Keratinocyte (primary cell): ENCODE measurements at places on chromosomes 6 and 20.

- DNase-seq: no peak
These were observed 107.0 kb downstream of the OLIG3 start for GRCh38 chr6:137387096-137387764.

GRCh38 chr6:29790626-29791025 lies 37.0 kb upstream of the HLA-G start:
- DNase-seq: peak; percentile 99

DNA sequence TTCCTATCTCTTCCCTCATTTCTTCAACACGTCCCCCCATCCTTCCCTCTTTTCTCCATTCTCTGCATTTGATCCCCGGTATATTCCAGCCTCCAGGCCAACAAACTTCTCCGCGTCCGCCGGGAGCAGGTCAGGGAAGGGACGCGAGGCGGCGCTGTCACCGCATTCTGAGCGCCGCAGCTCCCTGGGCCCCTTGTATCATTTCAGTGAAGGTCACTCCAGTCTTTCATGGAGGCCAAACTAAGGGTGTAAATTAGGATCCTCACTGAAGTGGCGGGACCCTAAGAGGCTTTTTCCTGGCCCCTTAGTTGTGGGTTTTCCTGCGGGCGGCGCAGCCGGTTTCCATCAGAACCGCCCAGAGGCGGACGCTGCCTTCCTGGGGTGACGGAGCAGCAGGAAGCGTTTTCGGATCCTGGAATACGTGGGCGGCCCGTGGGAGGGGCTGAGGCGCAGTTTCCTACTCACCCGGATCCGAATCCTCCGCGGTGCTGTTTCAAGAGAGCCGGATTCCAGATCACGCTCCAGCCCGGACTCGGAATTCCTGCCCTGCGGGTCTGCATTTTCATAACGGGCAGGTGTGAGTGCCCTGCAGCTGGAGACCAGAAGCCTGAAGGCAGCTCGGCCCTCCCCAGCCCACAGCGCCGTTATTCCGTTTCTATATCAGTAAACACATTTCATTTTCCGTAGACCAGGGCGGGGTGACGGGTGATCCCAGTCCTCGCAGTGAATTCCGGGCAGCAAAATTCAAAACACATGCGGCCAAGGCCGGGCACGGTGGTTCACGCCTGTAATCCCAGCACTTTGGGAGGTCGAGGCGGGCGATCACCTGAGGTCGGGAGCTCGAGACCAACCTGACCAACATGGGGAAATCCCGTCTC lies 3.6 kb upstream of the MICA start:
- DNase-seq: peak; percentile 59

DNA sequence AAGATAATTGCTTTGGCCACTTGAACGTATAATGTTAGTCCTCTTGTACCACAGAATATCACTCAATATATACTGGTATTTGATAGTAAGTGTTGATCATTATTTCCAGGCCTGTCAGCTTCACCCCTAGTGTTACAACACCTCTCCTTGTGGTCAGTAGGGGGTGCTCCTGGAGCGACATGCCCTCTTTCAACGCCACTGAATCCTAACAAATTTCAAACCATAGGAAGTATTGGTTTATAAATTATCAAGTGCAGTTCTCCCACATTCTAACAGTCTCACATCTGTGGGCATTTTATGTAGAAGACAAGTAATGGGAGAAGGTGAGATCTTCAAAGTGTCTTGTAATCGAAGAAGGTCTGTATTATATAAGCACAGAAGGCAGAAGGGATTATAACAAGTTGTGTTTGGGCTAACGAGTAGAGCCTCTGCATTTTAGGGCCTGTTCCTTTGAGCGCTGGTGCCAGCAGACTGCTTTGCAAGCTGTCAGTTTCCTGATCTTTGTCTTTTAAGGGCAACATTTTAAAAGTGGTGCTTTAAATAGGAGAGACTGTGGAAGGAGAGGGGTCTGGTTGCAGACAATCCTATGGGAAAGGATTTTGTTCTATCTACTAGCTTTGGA lies 57.1 kb upstream of the CEP162 start:
- DNase-seq: no peak

- no peak for DNase-seq
These were observed 22.6 kb downstream of the DDO start for GRCh38 chr6:110392727-110393126.

DNA sequence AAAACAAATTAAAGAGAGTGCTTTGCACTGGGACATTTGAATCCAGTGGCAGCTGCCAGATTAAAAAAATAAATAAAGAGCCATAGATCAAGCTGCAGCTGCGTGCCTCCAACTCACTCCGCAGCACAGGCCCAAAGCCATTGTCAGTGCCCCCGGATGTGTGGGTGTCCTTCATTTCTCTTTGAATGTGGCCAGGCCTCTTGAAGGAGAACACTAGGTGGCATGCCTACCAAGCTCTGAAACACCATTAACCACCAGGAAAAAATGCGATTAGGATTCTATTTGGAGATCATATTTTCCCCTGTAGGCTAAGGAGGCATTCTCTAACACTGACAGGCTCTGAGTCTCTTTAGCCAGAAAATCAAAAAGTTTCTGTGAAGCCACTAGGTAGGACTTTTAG lies 549.8 kb downstream of the PRKN start:
- DNase-seq: no peak

DNA sequence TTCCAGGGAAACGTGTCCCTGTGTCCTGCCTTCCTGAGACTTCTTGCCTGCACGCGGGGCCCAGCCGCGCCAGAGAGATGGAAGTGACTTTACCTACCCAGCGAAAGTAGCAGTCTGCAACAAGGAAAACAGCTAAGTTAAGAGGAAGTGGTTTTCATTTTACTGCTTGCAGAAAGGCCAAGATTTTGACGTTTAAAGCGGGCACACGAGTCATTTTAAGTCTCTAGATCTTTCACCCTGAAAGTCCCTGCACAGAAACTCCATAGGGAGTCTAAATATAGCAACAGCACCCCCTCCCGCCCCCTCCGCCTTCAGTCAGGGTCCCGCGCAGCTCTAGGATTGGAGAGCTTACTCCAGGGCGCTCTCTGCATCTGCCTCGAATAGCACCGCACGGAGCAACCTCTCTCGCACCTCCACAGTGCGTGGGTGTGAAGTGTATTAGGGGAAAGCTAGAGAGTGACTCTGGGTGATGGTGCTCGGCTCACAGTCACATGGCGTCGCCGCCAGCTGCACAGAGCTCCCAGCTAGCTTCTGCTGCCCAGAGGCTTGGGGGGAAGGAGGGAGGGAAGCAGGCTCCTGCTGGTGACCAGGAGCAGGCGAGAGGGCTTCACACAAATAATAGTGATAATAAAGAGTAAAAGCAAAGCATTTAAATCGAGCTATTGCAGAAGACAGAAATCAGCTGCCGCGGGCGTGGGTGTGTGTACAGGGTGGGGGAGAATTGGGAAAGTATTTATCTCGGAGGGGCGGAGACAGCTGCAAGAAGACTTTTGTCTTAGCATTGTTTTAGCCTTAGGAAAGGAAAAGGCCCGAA lies 1.8 kb upstream of the KCNQ5 start:
- DNase-seq: no peak

- DNase-seq: no peak
These were observed 7.6 kb downstream of the LEMD2 start for GRCh38 chr6:33781131-33781975.

DNA sequence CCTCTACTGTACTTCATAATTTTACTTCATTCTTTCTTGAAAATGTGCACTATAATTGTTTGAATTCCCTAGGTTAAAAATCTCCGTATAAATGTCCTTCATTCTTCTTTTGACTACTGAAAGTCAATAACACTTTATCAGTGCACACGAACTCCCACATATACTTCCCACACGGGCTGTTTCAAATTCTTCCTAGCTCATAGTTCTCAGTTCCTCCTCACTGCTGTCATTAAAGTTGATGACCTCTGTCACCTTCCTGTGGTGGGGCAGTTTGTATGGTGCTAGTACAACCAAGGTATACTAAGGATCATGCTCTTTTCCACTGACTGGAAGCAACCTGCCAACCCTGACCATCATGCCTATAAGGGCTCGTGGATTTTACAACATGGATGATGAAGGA lies 40.0 kb upstream of the CD2AP start:
- DNase-seq: no peak

DNA sequence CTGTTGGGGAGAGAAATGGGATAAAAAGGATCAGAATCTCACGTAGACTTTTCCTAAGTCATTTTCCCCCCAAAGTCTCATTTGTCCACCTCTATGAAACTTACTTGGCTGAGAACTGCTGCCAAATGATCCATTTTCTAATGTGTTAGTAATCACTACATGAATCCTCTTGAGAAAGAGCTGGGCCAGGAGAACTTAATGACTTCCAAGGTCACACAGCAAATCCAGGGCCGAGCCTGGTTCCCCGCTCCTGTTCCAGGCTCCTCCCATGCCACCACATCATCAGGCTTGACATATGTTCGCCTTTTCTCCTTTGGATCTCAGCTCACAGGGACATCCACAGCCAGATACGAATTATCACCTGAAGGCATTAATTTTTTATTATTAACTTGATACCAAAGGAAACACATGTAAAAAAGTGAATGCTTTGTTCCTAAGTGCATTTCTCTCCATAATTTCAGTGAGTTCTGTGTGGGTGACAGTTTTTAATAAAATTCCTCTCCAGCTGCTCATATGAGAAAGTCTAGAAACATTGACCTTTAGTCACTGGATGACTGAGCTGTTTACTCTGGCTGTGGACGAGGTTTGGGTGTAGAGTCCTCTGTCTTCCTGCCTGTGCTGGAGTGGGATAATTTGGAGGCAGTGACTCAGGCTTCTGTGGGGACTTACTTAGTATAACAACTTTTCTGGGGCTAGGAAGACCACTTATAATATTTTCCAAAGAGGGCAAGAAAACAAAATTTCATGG lies 276.3 kb downstream of the PAX1 start:
- DNase-seq: no peak

DNA sequence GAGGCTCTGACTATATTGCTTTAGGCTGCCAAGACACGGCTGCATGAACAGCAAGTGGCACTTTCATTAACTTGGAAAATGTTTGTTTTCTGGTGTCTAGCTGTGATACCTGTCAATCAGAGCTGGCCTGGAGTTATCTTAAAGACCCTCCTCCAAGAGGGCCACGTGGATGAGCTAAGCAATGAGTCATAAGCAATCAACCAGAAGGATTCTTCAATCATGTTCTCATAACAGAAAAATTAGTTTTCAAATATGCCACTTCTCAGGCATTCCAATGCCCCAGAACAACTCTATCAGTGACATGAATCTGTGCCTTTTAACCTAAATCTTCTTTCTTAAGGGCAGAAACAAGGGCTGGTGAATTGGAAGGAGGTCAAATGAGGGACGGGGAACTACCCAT lies 283.0 kb downstream of the HTR1B start:
- DNase-seq: no peak

GRCh38 chr6:147372806-147373205 lies 135.7 kb upstream of the SAMD5 start:
- no peak for DNase-seq

DNA sequence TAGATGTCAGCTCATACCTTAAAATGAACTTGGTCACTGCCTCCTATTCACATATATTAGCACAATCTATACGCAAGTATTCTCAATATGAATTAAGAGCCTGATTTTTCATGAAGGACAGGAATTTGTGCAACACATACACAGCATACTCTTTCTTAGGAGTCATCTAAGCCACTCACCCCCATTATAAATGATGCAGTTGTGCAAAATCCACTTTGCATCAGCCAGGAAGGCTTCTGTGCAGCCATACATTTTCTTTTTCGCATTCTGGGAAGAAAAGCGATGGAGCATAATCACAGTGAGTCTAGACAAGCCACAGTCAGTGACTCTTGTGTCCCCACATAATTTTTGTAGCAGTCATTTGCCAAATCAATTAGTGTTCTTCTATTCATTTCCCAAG lies 66.5 kb downstream of the ZMYND8 start:
- DNase-seq: no peak

- DNase-seq: no peak
These were observed 166.2 kb downstream of the EPM2A start for GRCh38 chr6:145569140-145569539.

- no peak for DNase-seq
These were observed 16.5 kb upstream of the NNAT start for GRCh38 chr20:37504404-37505096.
